ENCODE measurements at places on chromosomes 1 and 21.
A peak's percentile ranks its signal among the peaks of the same experiment; 100 is the strongest.

DNA sequence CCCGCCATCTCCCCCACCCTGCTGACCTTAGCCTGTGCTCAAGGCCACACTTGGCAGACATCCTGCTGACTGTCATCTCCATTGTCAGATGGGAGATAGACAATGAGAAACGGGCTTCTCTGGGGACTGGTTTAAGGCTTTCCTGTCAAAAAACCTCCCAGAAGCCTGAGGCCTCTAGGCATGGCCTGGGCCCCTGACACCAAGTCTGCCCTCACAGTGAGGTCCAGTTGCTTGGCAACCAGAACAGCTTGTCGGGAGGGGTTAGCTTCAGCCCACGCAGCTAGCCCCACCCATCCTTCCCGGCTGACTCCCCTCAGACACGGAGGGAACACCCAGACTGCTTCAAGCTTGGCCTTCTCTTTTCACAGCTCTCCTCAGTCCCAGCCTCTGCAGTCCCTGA lies 11.0 kb downstream of the PLEKHA6 start:
- no peak for DNase-seq

GRCh38 chr1:39992234-39992633 lies 37.3 kb downstream of the MFSD2A start:
- no peak for DNase-seq

DNA sequence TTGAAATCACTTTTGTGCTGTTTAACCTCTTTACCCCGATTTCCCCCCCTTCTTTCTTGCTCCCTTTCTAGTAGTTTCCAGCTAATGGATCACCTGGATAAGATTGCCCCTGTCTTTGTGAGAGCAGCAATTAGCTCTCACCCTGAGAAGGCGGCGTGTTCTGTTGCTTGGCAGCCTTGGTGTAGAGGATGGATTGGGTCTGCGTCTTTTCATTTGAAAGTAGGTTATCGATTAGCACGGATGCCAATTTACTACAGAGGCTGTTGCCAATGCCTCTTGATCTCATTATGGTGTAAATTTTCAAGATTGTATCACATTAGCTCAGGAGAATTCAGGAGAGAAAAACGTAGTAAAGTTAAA lies 26.4 kb downstream of the KIF26B start:
- DNase-seq = peak; percentile 27

- no peak for DNase-seq
These were observed 54.4 kb upstream of the TRABD2B start for GRCh38 chr1:48051466-48052126.

DNA sequence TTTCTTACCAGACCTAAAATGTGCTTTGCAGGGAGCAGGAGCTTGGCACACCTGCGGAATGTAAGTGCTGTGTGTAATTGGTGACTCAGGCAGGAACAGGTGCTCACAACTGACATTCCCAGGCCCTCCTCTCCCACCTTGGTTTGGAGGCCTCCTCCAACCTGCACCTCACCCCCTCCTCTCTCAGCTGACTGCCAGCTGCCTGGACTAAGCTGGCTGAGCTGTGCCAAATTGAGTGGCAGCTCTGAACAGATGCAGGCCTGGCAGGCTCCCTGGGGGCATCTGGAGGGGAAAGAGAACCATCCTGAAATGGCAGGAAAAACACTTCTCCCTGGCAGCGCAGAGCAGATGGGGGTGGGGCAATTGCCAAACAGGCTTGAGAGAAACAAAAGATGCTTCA lies 91.7 kb upstream of the PGBD5 start:
- DNase-seq = peak; percentile 71

DNA sequence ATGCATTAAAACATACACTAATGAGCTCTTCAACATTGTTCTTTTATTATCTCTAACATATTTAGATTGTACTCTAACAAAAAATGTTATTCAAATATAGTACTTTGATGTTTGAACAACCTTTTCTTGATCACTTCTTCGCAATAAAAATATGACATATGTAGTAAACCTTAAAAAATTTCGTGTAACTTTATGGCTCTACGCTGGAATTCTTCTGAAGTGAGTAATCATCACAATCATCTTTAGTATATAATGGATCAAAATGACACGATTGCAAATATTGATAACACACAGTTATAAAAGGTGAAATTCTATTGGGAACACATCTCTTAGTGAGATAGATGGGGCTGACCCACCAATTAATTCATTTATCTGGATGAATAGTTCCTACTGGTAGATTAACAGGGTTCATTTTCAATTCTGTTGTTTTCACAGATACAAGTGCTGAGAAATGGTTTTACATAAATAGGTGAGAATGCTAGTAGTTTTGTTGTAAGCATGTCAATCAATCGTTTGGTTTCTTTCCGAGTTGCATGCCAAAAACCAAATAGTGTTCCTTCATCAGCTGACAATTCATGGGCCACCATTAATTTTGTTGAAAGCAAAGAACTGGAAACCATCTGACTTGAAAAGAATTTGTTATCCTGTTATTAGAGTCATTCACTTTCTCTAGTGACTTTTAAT lies 1.5 kb upstream of the ZMPSTE24 start:
- DNase-seq = no peak

DNA sequence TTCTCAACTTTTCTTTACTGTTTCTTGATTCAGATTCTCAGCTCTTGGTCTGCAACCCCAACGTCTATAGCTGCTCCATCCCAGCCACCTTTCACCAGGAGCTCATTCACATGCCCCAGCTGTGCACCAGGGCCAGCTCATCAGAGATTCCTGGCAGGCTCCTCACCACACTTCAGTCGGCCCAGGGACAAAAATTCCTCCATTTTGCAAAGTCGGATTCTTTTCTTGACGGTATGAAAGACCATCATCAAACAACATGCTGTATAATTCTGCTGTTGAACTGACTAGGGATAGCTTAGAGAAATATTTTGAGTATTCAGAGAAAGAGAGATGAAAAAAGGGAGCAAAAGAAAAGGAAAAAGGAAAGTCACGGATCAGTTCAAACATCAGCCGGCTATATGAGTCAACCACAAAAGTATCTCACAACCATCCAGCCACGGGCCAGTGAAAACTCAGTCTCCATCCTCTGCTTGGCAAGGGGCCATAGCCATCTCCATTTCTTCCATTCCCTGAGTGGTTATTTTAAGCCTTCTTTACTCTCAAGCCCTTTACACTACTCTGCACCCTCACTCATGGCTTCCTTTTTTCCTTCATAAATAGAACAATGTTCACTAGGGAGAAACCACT lies 14.1 kb downstream of the DNASE2B start:
- DNase-seq = no peak

DNA sequence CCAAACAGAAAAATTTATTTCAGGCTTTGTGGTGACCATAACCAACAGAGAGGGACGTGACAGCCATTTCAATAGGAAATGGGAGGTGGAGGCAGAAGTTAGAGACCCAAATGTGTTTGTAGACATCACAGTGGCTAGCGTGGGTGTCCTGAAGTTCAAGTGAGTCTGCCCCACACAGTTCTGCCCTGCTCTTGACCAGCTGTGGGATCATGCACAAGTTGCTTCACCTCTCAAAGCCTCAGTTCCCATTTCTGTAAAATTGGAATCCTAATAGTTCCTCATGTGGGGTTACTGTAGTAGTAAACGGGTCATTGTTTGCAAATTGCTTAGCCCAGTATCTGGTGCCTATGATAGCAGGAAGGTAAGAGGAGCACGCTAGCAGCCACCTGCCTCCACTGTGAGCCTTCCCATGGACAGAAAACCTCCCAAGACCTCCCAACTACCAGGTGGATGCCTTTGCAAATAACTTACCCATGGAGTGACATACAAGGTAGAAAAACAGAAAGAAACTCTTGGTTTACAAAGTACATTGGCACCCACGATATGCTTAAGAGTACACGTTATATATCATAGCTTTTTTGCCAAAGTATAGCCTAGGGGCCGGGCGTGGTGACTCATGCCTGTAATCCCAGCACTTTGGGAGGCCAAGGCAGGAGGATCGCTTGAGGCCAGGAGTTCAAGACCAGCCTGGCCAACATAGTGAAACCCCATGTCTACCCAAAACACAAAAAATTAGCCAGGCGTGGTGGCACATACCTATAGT lies 29.1 kb downstream of the FHAD1 start:
- DNase-seq = no peak

GRCh38 chr1:178692564-178693327 lies 32.3 kb upstream of the RALGPS2 start:
- no peak for DNase-seq

- peak; percentile 84 for DNase-seq
These were observed 14.8 kb upstream of the TMEM222 start for GRCh38 chr1:27306892-27307761.

DNA sequence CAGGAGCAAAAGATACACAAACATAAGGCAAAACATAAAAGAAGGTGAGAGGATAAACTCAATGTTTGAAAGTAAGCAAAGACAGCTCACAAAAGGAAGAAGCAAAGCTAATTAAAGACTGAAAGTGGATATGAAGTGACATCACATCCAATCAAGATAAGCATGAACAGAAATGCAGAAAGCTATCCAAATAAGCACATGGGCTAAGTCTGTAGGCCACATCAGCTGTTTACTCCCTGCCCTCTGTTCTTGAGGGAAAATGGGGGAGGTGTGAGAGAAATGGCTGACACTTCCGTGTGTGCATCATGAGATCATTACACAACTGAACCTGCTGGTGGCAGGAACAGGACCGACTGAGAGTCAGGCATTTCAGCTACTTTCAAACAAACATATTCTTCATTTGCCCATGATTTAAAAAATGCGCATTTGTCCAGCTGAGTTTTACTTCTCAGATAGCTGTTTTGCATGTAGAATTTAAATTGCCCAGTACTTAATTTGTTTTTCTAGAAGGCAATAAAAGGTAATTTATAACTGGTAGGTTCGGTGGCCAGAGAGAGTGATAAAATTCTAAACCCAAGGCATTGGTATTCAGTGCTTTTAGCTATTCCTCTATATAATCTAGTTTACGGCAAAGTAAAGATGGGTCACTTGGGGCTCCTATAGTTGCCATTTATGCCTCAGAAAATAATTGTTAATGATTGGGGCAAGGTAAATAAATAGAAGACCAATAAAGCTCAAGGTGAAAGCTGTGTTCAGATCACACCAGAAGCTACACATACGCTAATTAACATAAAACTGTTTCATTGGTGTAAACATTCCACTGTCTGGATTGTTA lies 27.2 kb upstream of the MAN1A2 start:
- DNase-seq = no peak

- DNase-seq = no peak
These were observed 57.4 kb upstream of the SIPA1L2 start for GRCh38 chr1:232687304-232687703.

DNA sequence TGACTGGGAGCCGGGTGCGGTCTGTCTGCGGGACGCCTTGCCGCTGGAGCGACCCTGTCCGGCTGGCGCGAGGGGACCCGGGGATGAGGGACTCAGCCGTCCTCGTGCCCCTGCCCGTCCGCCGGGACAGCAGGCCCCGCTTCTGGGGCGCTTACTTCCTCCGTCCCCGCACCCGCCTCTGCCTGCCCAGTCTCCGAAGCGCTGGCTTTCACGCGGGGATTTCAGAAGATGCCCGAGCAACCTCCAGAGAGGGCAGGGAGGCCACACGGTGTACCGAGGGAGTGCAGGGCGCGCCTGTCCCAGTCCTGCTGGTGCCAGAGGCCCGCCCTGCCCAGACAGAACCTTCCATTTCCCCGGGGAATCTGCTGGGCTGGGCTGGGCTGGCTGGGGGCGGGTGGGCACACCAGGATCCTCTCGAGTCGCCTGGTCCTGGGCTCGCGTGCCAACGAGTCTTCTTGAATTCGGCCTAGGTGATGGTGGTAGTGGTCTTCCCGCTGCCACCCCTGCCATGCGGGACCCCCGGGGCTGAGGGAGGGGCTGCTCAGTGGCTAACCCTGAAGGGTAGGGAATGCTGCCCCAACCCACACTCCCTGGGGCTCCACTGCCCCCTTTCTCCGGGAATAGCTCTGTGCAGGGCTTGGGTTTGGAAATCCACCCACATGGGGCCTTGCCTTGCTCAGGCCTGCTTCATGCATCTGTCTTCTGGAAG lies 2.5 kb upstream of the TRPM2 start:
- DNase-seq = no peak

DNA sequence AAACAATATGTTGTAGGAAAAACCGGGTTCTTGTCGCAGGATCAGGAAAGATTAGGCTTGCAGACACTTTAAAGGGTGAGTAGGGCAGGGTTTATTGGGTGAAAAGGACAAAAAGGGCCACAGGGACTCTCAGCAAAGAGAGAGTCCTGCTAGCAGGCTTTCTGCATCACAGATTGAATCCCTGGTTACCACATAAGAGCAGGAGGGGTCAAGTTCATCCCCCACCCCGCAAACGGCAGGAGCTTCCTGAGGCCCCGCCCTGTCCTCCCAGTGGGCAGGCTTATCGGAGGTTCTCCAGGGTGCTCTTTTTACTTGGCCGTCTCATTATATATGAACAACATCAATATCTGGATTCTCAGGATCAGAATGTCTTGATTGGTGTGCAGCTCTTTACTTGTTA lies 47.7 kb downstream of the SYCP1 start:
- DNase-seq = no peak

- no peak for DNase-seq
These were observed 147.3 kb upstream of the WNT4 start for GRCh38 chr1:22290157-22290556.

GRCh38 chr21:25980710-25981109 lies 189.9 kb downstream of the APP start:
- DNase-seq = no peak

DNA sequence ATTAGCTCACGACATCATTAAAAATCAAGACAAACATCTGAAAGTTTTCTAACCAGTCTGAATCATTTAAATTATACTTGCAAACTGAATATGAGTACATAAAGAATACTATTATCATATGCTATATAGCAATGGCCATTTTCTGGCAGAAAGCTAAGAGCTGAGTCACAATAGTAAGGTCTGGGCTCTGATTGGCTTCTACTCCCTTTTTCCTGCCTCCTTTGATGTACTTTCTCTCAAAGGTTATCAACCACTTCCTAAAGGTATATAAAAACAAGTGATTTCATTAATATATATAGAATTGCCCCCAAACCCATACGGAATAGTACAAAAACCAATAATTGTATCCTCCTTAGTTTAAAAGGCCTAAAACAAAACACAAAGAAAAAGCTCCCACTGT lies 7.0 kb downstream of the KCNA3 start:
- no peak for DNase-seq
